NCI-H1694 treated with DMSO at 0.1 percent for 48 hours (cell line): ENCODE measurements at places on chromosomes 2 and 18.

DNA sequence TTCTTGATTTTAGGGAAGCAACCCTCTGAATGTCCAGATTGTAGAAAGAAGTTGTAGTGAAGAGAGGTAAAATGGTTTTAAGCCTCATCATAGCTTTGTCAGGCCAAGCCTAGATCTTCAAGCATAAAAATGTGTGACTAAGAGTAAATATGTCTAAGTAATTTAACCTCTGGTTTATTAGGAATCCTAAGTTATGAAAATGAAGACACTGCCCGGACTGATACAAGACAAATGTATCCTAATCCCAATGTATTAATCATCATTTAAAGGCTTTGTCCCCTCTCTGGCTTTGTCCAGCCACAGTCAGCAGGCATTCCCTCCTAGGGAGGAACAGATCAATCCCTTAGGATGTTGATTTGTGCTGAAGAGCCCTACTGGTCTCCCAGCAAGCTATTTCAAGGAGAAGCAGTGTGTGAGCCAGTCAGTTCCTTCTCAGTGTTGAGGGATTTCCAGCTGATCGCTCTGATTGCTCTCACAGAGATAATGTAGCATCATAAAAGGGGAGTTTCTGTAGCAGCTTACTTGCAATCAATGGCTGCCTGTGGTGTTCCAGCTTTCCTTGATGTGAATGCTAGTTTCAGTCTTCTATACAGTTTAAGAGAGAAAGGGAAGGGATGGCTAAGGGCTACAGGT is 796.1 kb downstream of the EPHA4 start:
- DNase-seq, result no peak

GRCh38 chr18:45202061-45202460 is 413.2 kb upstream of the SLC14A2 start:
- DNase-seq, result no peak

GRCh38 chr2:10439185-10439879 is 8.8 kb downstream of the ODC1 start:
- no peak for DNase-seq

DNA sequence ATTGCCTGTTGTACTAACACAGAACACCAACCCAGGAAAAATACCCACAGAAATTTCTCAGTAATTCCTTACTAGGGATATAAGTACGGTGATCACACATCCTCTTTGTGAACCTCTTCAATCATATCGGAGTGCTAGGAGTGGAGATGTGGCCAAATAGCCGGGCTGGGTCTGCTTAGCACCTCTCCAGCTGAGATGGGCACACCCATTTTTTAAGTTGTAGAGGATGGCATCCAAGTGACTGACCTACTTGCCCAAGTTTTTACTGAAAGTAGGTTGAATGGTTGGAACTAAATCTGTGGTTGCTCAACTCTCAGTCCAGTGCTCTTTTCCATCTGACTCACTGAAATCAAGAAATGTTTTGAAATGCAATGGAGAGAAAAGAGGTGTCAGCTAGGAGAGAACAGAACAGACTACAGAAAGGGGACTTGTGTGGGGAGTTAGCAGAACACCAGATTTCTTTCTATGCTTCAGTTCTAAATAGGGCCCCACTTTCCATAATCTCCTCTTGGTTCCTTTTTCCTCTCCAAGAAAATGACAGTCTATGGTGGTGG is 68.7 kb upstream of the FSHR start:
- DNase-seq, result no peak

DNA sequence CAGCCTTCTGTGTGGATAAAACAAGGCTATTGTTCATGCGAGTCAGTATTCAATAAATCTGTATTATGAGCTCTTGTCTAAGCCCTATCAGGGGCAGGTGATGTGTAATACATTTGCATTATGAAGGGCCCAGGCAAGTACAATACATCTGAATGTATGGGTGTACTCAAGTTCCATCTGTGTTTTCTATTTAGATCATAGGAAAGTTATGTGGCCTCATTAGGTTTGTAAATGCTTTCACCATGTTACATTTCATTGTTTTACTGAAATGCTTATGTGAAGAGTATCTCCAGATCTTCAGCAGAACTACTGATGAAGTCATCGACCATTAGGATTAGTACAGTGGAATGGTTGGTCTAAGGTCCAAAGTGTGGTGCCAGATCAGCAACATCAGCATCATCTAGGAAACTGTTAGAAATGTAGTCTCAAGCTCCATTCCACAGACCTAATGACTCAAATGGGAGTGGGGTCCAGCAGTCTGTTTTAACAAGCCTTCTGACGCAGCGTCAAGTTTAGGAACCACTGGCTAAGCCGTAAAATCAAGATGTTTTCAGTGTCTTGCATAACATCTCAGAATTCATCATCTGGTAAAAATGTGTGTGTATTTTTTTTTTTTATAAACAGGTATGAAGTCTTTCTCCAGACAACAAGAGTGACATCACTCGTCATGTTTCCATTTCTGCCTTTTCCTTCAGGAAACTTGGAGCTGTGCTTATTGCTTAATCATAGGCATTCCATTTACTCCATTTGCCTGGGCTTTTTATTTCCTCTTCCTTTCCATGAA is 80.5 kb downstream of the LYPD6 start:
- no peak for DNase-seq

DNA sequence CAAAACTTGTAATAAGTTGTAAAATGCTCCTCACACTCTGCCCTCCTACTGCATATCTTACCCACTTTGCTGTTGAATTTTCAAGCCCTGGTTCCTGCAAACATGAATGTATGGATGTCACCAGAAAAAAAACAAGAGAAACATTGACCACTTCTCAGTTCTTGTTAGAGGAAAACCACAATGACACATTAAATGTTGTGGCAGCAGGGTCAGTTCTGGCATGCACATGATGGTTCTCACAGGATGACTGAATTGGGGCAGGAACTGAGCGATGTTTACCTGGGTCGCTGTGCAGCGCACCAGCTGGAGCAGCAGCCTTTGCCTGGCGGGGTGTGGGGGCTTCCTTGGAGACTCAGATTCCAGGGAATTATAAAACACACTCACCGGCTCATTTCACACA is 14.0 kb upstream of the PRKCE start:
- DNase-seq, result no peak

DNA sequence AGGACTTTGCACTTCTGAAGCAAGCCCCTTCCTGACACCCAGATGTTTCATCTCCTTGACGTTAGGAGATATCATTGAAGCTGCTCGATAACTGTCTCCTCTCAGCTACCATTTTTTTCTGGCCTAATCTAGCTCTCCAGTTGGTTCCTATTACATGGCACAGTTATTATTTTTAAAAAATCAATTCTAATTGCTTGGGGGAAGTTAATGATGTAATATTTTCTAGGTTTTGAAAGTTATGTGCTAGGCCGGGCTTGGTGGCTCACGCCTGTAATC is 22.5 kb upstream of the RAB31 start:
- no peak for DNase-seq

DNA sequence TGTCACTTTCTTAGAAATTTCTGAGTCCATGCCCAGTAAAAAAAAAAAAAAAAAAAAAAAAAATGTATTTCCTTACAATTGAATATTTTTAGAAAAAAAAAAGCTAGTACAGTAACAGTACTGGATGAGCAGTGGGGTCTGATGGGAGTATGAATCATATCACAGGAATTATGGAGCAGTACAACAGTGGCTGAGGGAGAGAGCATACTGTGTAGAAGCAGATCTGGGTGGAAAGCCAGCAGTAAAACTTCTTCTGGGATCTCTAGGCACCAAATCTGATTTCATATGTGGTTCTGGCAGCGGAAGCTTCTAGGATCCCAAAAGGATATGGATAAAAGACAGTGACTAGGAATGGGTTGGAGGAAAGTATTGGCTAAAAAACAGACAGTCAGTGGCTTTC is 414.9 kb upstream of the FSHR start:
- DNase-seq, result no peak

DNA sequence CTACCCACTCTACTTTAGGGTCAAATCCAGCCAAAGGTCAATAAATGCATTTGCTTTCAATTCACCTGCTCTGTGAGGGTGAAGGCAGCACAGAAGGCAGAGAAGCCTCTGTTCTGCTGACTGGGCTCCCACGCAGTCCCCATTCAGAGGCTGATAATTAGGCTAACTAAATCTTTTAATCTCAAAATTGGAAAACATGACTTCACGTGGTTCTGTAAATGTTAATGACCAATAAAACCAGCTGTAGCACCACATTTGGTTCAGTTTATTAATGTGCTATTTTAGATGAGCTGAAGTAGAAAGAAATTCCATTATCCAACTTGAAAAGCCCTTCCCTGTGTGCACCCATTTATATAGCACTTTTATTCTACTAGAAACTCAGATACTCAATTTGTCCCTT is 310.6 kb downstream of the C1D start:
- no peak for DNase-seq

DNA sequence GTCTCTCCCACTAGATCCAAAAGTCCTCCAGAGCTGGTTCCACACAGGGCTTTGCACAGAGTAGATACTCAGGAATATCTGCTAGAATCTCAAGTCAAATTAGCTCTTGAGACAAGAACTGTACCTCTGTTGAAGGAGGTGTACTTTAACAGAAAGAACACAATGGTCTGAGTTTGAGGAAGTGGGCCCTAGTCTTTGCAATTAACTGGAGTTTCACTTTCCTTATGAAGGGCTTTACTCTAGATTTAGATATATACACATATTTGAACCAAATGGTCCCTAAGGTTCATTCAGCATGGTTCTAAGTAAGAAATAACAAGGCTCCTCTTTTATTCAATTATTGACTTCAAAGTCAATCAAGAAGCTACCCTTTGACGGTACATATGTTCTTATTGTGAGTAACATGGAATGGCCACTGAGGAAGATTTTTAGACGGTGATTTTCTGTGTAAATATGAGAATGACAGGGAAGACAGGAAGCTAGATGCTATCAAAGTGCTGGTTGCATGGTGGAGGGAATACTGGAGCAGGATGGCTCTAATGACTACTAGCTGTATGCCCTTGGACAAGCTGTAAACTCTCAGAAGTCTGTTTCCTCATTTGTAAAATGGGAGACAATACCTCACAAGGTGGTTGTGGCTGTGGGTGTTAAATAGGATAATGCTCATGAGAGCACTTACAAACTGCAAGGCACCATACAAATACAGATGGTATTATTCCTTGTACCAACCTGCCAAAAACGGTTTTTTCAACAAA is 73.5 kb upstream of the SERTAD2 start:
- no peak for DNase-seq

GRCh38 chr2:142873831-142874287 is 3.6 kb upstream of the KYNU start:
- DNase-seq, result no peak

DNA sequence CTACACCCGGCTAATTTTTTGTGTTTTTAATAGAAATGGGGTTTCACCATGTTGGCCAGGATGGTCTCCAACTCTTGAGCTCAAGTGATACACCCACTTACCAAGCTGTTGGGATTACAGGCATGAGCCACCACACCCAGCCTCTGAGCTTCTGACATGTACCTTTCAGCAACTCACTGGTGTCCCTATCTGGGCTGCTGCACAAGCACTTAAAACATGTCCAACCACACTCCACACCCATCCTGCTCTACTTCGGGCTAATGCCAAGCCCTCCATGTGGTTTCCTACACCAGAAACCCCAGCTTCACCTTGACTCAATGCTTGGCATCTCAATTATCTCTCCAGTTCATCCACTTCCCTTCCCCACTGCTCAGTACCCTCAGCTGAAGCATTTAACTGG is 22.4 kb upstream of the ARMC9 start:
- DNase-seq, result no peak

DNA sequence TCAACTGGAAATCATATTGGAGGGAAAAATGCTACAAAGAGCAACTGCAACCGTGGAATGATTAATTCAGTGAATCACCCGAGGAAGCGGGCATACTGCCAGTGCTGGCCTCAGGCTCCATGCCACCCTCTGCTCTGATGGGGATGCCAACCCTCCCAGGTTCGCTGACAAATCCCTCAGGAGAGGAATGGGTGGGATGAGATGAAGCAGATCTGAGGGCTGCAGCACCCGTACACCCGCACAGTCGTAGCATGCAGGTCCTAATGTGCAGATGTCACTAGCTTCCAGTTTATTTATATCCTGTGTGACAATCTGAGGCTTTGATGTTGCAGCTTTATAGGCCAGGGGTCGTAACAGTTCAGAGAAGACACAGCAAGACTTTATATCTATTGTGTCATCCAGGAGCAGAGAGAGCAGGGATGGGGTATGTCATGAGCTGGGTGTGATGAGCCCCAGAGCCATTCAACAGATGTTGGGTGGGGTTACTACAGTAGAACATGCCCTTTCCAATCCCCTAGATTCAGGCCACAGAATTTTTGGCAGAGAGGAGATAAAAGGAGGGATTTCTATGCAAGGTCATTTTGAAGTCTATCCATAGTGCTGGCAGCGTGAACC is 44.6 kb downstream of the DPP4 start:
- peak; percentile 86 for DNase-seq

DNA sequence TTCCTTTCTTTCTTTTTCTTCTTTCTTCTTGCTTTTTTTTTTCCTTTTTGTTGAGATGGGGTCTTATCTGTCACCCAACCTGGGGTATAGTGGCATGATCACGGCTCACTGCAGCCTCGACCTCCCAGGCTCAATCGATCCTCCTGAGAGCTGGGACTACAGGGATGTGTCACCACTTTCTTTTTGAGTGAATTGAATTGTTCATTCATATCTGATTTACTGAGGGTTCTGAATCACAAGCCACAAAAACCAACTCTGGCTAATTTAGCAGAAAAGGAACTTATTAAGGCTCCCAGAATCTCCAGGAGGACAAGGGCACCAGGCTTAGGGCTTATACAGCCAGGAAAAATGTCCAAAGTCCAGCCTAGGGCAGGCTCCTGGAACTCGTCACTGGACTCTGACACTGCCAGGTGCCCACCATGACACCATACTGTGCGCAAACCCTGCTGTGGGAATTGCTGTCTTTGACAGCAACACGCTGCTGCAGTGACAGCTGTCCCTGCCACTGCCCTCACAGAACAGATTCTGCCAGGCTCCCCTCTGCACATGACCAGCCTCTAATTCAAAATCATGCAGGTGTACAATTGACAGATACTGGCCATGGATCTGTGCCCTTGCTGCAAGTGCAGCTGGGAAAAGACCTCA is 42.9 kb upstream of the EML6 start:
- DNase-seq, result peak; percentile 19

DNA sequence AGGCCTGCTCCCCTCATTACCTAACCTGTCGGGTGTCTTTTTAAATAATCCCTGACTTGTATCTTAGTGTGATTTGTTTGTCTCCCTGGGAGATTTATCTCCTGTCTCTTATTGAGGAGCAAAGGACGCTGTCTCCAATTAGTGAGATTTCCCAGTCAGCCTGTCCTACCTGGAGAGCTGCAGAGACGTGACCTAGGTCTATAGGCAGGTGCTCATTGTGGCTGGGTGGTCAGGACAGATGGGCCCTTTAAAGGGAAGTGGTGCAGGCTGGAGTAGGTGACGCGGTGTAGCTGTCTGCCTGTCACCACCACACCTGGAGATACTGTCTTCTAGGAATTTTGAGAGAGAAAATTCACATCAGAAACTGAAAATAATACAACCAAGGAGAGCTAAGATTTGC is 28.0 kb downstream of the PLB1 start:
- no peak for DNase-seq

GRCh38 chr2:161265874-161266273 is 42.4 kb upstream of the PSMD14 start:
- peak; percentile 11 for DNase-seq

GRCh38 chr2:208222351-208222750 is 32.5 kb downstream of the IDH1 start:
- DNase-seq, result no peak
